K562 (cell line): ENCODE measurements at places on chromosomes 1 and 21.

DNA sequence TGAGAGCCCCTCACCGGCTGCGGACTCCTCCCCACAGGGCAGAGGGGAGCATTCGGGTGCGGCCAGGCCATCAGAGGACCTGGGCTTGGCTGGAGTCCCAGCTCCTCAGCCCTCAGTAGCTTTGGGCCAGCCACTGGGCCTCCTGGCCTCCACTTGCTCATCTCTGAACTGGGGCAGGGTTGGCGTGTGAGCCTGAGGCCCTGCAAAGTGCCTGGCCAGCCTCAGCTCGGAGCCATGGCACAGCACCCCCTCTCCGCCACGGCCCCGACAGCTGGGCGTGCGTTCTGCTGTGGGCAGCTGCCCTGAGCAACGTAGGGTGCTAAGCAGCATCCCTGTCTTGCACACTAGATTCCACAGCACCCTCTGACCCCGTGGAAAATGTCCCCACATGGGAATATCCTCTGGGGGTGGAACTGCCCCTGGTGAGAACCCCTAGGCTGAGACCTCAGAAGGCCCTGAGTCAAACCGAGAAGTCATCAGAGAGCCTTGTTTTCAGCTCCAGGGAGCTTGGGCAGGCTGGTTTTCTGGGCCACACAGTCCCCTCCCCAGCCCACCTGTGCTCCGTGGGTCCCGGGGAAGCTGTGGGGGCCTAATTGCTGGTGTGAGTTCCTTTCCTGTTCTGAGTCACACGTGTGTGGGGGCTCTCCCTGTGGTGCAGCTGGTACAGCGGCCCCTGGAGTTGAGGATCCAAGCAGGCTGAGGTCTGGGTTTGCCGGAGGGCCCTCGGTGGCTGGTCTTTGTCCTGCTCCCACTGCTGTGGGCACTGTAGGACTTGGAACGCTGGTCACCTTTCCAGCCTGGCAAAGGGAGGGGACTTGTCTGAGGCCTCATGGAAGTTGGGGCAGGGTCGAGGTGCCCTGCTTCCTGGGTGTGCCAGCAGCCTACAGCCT is 24.5 kb downstream of the TP73 start:
- no peak for DNase-seq

DNA sequence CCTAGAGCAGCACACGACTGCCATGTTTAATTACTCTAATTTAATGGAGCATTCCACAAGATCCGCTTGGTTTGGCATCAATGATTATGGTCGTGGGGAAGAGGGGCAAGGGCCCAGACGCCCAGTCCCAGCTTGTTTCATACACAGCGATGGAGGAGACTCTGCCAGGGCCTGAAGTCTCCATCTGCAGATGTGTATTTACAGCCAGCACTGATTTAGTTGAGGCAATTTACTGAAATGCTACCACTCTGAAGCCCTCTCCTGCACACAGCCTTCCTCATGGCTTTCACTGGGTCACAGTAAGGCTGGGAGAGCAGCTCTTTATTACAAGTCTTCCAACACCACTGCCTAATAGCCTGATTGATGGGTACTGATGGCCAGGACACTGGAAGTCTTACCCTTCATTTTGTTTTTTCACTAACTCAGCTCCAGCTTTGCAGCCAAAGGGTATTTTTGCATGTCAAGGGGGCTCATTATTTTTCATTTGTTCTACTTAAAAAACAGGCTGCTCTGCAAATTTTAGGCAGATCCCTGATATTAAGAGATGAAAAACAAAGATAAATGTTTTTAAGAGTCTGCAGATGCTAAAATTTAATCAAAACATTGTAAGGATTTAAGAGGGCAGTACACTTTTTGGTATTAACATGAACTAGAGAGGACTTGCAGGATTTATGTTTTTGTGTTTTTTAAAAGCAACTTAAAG is 236.3 kb downstream of the SIPA1L2 start:
- DNase-seq, result no peak

DNA sequence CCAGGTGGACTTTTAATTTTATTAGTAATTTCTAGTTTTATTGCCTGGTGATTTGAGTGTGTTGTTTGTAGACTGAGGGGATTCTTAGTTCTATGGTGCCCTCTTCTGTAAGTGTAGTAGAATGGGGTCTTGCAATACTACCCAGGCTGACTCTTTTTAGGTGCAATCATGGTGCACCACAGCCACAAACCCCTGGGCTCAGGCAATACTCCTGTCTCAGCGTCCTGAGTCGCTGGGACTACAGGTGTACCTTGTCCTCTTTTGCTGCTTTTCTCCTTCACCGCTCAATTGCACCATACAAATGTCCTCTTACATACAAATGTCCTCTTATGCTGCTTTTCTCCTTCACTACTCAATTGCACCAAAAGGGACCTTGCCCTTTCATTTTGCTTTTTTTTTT is 43.1 kb downstream of the SCP2 start:
- DNase-seq, result no peak

DNA sequence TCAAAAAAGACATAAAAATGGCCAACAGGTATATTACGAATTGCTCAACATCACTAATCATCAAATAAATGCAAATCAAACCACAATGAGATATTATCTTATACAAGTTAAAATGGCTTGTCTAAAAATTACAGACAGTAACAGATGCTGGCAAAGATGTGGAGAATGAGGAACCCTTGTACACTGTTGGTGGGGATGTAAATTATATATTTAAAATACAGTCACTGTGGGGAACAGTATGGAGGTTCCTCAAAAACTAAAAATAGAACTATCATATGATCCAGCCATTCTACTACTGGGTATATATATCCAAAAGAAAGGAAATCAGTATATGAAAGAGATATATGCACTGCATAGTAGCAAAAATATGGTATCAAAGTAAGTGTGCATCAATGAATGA is 1037.2 kb upstream of the B3GALT2 start:
- DNase-seq, result no peak

DNA sequence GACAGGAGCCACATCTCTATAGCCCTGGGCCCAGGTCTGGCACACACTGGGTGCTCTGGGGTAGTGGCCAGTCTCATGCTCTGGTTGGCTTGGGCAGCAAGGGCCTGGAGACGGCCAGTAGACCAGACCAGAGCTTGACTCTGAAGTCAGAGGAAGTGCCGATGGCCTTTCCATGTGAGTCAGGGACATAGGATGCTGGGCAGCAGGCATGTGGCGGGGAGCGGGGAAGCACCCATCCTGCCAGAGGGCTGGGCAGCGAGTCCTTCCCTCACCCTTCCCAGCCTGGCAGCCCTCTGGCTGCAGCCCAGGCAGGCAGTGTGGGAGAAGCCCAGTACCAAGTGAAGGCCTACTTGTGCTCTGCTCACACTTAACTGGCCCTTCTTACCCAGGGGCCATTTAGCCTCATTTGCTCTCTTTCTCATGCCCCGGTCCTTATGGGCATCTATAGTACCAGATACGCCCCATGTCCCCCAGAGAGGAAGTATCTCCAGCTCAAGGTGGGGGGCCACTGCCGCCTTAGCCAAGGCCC is 3.3 kb downstream of the GPR153 start:
- DNase-seq, result no peak

DNA sequence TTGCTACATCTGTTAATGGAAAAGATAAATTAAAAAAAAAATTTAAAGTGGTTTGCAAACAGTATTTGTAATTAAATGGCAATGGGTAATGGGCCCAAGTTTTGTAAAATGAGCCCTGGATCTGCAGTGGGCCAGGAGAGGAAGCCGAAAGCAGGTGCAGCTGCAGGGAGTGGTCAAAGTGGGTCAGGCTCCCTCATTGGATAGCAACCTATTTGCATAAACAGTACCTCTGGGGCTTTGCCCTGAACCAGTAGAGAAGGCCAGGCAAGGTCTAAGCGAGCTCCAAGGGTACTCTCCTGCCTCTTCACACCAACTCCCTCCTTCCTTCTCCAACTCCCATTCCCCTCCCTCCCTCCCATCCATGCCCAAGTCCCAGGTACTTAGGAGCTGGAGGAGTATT is 138.9 kb downstream of the HMGB4 start:
- DNase-seq, result no peak

DNA sequence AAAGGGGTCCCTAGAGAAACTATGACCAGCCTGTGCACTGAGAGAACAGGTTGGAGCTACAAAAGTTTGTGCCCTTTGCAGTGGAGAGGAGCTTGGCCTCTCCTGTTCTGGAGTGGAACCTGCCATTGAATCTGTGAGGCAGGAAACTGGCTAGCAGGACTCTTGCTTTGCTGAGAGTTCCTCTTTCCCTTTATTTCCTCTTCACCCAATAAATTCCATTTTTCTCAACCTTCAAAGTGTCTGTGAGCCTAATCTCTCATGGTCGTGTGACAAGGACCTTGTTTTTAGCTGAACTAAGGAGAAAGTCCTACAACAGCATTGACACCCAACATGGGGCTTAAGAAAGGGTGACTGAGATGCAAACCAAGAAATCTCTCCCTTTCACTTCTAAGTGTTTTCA is 42.7 kb upstream of the FASLG start:
- DNase-seq, result no peak

DNA sequence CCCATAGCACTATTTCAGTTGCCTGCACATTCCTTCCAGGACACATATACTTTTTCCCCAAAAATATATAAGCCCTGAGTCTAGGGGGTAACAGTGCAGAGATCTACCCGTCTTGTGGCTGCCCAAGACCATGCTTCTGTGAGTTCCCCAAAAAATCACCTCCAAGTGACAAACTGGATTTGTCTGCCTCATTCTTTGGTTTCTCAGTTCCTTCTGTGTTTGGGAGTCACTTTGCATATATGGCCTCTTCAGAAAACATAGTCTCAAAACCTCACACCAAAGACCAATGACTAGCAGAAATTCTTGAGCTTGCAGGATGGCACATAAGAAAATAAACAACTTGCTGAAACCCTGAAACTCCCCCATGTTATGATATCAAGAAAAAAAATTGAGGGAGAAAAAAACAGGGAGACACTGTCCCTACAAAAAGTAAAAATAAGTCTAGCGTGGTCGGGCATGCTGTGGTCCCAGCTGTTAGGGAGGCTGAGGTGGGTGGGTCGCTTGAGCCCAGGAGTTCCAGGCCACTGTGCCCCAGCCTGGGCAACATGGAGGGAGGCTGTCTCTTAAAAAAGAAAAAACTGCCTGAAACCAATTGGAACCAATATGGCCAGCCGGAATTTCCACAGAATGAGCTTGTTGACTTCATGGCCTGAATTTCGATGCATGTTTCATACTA is 8.0 kb downstream of the JMJD4 start:
- DNase-seq, result no peak

DNA sequence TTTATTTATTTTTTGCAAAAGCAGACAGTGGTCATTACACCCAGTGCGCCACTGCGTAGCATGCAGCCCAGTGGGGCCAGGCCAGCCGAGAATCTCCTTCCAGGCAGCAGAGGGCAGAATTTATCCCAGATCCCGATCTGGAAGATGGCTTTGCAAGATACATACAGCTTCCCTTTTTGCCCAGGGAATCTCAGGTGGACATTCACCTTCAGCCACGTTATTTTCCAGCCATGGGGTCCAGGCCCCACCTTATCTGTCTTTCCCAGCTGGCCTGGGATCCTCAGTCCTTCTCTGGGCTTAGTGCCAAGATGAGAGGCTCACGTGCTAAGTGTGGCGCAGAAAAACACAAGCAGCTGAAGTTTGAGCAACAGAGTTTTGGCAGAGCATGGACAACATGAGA is 123.6 kb downstream of the AJAP1 start:
- peak; percentile 50 for DNase-seq

DNA sequence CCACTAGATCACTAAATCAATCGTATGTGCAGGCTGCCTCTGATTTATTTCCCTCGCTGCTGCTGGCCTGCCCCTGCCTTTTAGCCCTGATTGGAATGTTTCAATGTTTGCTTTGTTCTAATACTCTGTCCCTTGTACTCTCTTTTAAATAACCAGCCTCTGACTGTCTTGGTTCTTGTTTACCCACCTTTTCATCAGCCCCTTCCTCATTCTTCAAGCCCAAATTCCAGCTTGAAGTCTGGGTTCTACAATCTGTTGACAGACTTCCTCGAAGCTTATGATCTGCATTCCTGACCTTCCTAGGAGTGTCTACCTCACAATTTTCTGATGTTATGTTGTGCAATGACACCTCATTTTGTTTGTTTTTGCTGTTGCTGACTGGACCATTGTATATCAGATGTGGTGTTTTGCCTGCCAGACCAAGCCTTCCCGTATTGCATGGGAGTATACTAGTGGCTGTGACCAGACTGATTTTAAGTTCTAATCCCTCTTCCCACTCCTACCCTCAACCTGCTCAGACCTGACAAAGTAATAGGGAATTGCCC is 46.6 kb upstream of the APOBEC4 start:
- no peak for DNase-seq

- DNase-seq, result no peak
These were observed 98.5 kb upstream of the GJB5 start for GRCh38 chr1:34656299-34656698.

- peak; percentile 97 for DNase-seq
These were observed 5.3 kb downstream of the FCRLB start for GRCh38 chr1:161726473-161727255.

DNA sequence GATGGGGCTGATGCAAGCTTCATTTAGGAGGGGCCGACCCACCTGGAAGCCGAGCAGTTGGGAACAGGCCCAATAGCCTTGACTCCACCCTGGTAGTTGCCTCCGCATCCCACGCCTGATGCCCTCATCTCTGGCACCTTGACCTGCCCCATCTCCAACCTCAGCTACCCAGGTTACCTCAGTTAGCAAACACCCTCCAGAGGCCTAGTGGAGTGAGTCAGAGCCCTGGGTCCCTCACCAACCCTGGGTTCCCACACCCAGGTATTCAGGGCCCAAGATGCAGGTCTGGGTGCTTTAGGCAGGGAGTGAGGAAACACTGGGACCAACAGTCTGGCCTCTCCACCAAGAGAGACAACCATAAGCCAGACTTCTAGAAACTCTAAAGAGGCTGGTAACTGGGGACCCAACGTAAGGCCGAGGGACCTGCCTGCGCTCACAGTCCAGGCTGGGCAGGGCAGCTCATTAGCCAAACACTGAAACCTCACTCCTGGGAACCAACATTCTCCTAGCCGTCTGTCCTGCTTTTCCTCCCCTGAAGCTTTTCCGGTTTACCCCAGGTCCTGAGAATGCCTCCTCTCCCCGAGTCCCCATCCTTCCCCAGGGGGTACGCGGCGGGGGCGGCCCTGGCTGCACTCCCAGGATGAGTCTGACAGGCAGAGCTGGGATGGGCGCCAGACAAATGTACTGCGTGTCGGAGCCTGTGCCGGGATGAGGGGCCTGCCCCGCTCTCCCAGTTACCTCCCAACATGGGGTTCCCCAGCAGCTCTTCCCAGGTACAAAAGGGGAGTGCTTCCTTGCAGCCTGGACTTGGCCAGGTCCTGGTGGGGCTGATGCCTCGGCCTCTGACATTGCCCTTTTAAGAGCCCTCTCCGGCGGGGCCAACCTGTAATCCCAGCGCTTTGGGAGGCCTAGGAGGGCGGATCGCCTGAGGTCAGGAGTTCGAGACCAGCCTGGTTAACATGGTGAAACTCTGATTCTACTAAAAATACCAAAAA is 8.9 kb upstream of the CELSR2 start:
- DNase-seq, result peak; percentile 51

DNA sequence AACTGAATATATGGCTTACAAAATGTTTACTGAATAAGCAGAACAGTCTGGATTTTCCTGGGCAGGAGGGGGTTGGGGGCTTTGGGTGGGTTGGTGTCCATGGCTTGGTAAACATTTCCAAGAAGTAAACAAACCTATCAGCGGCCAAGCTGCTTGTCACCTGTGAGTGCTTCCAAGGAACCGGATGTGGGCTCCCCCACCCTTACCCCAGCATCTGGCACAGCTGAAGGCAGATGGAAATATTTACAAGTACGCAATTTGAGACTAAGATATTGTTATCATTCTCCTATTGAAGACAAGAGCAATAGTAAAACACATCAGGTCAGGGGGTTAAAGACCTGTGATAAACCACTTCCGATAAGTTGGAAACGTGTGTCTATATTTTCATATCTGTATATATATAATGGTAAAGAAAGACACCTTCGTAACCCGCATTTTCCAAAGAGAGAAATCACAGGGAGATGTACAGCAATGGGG is at the start of gene CLCA1:
TSS of gene CLCA1 (plus strand) at position 427 of the 477 bp plus-strand sequence. CDS start at position 472, 45 bp downstream.
- peak; percentile 35 for DNase-seq
